ENCODE measurements at places on chromosomes 16 and 17.
A peak's percentile ranks its signal among the peaks of the same experiment; 100 is the strongest.

GRCh38 chr17:78359321-78359996 is 418 bp downstream of the SOCS3 start:
- DNase-seq: no peak

DNA sequence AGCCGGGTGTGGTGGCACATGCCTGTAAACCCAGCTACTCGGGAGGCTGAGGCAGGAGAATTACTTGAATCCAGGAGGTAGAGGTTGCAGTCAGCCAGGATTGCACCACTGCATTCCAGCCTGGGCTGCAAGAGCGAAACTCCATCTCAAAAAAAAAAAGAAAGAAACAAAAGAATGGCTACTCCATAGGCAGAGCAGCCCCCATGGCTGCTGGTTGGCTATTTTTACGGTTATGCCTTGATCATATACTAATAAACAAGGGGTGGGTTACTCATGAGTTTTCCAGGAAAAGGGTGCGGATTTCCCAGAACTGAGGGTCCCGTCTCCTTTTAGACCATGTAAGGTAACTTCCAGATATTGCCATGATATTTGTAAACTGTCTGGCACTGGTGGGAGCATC is 76.2 kb upstream of the TMEM97 start:
- DNase-seq: no peak

GRCh38 chr16:19694989-19695388 is 23.0 kb downstream of the KNOP1 start:
- no peak for DNase-seq

DNA sequence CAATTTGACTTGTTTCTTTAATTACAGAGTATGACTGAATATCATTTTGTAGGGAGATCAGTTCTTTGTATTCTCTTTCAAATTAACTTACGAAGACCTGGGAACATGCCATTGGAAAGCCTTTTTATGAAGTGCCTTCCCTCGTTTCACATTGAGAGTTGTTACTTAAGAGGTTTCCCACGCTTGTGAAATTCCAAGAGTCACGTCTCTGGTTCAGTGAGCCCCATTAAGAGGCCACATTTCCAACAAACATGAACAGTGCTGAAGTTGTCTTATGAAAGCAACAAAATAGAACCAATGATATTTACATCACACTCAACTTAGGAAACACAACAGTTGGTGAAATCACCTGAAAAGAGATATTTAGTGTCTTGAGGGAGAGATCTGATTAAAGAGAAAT is 334.1 kb downstream of the TOX3 start:
- DNase-seq: no peak

DNA sequence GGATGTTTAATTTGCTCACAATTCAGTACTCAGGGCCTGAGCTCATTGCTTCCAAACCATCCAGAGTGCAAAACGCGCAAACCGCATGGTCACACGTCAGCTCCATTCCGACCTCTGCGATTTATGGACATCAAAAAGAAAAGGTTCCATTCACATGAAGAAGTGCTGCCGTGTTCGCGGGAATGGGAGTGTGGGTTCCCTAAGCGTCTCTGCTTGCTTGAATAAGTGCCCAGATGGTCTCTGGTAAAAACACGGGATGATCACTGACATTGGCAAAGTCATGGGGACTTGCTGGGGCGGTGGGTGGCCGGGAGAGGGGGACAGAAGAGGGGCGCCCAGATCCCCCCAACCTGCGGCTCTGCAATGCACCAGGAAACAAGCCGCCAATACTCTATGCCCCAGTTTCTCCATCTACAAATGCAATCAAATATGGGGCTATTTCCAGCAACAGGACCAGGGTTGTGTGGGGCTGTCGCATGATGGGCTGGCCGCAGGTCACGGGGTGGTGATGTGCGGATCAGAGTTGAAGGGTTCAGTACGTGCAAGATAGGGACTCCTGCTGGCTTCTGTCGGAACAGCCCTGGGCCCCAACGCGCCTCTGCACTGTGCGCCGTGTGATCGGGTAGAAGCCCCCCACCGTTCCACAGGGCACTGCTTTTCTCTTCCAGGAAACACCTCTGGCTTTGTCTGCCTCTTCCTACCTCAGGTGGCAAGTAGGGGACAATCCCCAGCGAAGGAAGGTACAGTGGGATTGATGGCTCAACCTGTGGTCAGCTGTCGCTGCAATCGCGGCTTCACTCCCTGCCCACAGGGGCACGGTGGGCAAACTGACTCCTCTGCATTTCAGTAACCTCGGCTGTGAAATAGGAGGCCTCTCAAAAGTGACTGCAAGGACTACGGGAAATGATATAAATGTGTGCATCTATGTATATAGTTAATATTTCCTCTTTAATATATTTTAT is 11.2 kb downstream of the FOXF1 start:
- no peak for DNase-seq

DNA sequence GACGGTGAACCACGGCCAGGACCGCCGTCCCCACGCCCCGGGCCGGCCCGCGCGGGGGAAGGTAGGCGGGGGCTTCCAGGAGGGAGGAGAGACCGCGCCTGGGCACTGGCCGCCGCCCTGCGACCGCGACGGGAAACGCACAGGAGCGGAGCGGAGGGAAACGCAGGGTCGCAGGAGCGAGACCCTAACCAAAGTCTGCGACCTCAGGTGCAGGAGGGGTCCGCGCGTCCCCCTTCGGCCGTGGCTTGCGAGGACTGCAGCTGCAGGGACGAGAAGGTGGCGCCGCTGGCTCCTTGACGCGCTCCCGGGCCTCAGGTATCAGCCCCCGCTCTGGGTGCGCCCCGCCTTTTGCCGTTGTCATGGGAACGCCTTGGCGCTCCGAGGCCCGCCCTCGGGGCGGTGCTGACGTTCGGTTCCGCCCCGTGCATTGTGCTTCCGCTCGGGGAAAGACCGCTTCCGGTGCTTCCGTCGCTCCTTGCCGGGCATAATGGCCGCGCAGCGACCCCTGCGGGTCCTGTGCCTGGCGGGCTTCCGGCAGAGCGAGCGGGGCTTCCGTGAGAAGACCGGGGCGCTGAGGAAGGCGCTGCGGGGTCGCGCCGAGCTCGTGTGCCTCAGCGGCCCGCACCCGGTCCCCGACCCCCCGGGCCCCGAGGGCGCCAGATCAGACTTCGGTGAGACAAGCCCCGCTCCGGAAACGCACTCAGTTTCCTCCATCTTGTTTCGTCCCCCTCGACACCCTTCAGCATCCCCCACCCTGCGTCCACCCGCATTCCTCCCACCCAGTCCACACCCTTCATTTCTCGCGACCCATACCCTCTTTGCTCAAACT is at the start of gene OVCA2:
Gene OVCA2 (plus strand): TSS at position 462 of the 829 bp plus-strand sequence. CDS start 26 bp downstream, at position 488.
- peak; percentile 91 for DNase-seq

GRCh38 chr17:81641825-81642489 is 5.0 kb downstream of the TSPAN10 start:
- no peak for DNase-seq

GRCh38 chr16:57471852-57472664 is 9.6 kb downstream of the POLR2C start:
- DNase-seq: no peak

DNA sequence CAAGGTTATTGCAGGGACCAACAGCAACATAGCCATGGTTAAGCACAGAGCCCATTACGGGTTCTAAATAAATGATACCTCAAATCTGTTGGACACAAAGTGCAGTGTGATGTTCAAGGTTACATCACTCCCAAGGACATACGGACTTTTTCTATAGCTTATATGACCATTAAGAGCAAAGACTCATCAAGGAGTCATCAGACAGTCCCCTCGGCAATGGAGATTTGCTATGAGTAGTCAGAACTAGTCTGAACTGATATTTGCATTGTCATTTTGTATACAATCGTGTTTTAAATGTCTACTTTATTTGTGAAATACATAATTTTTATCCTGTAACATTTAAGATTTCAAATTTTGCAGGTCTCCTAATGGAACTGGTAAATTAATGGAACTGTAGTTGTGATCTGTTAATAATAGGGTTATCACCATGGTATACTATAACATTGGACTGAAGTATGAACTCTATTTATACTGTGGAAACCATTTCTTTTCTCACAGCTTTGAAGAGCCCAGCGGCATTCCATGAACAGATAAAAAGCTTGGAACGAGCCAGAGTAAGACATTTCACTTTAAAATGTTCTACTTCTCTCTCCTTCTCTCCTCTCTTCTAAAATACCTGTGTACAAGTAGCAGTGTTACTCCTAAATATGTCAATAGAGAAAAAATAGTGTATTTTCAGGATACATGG is 140.9 kb downstream of the MRTFB start:
- no peak for DNase-seq

- DNase-seq: no peak
Observed at GRCh38 chr17:27810211-27810901, 10.0 kb upstream of the NOS2 start.

DNA sequence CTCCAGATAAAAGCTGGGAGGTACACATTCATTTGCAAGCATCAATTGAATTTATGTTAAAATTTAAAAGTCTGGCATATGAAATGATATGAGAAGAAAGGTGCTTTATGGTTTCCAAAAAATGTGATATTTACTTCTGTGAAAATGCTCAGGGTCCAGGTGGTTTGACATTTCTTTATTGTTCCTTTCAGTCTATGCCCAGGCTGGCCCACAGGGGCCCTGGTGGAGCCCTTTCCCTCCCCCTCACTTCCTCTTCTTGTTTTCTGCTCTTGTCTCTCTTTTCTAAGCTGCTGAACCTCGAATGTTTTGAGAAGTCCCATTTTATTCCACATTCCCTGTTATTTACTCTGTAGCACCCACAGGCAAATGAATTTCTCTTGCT is 127.8 kb downstream of the HS3ST3B1 start:
- DNase-seq: no peak

DNA sequence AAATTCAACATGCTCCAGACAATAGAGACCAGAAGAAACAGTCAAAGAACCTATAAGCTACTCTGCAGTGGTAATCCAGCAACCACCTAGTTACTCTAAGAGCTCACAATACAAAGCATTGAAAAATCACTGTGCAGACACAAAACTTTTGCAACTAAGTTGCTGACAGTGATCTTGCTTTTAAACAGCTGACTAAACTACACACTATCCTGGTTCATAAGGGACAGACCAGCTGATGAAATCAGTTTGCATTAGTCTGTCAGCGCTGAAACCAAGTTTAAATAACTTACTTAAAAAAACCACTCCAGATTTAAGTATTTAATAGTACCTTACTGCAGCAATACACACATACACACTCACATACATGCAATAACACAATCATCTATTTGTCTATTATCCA is 4.6 kb downstream of the VEZF1 start:
- DNase-seq: no peak

- no peak for DNase-seq
Observed at GRCh38 chr17:28720247-28720996, 637 bp downstream of the RPL23A start.

DNA sequence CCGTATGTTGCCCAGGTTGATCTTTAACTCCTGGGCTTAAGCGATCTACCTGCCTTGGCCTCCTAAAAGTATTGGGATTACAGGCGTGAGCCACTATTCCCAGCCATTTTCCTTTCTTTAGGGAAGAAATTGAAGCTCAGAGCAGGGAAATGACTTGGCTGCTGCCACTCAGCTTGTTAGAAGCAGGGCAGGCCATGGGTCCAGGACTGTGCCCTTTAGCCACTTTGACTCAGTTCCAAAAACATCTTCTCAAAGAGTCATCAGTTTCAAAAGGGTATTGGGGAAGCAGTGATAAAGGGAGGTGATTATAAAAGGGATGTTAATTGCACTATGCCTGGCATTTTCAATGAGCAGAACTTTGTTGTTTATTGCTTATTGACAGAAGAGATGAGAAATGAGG is 402.8 kb downstream of the SNX29 start:
- DNase-seq: no peak

DNA sequence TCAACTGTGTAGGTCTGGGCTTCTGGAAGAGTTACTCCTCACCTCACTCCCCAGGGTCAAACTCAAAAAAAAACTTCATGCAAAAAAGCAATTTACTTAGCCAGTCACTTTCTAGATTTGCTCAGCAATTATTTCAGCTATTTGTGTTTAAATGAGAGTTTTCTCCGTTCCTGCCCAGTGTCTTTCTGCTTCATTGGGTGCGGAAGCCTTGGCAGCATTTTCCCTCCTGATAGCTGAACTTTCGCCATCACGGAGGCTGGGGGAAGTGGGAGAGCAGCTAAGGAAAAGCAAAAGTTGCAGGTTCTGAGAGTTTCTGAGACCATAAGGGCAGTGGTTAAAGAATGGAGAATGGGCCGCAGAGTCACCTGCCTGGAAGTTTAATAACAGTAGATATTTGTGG is 287.1 kb upstream of the DYNLRB2 start:
- no peak for DNase-seq

GRCh38 chr17:48503747-48504146 is 27.1 kb downstream of the HOXB1 start:
- DNase-seq: no peak

DNA sequence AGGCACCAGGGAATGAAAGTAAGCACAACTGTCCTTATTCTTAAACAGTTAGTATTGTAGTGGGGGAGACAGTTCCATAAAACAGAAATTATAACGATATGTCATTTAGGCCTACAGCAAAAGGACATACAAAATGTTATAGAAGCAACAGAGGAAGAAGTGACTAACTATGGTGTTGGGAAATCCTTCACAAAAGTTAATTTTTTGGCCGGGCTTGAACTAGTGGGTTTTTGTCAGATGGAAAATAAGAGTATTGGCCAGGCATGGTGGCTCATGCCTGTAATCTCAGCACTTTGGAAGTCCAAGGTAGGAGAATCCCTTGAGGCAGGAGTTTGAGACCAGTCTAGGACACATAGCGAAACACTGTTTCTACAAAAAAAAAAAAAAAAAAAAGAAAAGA is 127.8 kb downstream of the SSH2 start:
- DNase-seq: peak; percentile 31

GRCh38 chr16:89484923-89485679 is 5.3 kb downstream of the ANKRD11 start:
- DNase-seq: no peak

GRCh38 chr16:26976873-26977272 is 89.9 kb upstream of the C16orf82 start:
- DNase-seq: no peak

DNA sequence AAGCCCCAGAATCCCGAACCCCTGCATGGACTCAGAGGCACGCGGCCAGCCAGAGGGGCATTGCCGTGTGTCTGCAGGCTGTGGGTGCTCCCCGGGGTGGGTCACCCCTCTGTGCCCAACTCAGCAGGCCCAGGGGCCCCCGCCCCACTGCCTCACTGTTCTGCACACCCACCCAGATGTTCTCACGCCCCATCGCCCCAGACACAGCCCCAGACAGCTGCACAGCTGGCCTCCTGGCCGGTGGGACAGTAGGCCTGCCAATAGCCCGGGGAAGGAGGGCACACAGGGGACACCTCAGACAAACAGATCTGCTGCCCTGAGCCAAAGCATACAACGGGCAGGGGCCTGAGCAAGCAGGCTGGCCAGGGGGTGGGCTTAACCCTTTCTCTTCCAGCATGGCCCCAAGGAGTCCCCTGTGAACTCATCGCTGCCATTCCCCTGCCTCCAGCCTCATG is 27.6 kb upstream of the NXPH3 start:
- DNase-seq: no peak

DNA sequence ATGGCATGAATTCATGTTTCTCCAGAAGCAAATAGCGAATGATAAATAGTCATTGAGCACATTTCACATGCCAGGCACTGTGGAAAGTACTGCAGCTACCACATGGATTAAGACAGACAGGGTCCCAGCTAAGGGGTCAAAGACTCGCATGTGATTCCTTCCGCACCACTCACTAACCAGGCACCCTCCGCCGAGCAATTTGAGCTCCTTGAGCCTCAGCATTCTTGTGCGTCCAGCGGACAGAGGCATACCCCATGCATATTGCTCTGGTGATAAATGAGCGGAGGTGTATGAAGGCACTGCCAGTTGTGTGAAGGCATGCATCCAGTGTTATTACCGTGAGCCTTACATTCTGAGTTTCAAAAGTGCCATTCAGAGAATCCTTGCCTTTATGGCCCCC is 358.7 kb downstream of the HS3ST4 start:
- no peak for DNase-seq

GRCh38 chr16:31874366-31875111 is 932 bp downstream of the ZNF267 start:
- DNase-seq: peak; percentile 49
